Epithelial cell of esophagus (primary cell): ENCODE measurements at places on chromosomes 6 and 20.

DNA sequence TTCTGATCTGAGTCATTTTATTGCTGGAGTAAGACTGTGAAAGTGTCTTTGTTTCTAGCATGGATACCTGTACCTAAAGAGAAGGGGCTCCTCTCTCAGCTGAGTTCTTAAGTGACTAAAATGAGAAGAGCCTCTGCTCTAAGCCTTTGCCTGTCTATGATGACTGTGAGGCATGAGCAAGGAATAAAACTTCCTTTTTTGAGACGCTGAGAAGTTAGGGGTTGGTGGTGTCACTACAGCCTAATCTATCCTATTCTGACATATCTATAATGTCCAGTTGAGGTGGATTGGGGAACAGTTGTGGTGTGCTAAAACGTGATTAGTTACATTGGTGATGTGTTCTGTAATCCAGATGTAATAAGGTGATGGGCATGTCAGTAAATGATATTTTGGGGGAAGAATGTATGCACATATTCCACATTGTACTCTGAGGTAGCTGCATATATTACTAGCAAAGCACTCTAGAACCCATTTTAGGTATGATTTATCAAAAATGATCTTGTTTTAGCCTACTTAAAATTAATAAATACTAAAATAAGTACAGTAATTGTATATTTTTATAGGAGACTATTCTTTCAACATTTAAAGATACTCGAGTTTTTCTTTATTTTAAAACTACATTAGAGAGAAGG lies 18.1 kb downstream of the ADGRB3 start:
- no peak for DNase-seq

DNA sequence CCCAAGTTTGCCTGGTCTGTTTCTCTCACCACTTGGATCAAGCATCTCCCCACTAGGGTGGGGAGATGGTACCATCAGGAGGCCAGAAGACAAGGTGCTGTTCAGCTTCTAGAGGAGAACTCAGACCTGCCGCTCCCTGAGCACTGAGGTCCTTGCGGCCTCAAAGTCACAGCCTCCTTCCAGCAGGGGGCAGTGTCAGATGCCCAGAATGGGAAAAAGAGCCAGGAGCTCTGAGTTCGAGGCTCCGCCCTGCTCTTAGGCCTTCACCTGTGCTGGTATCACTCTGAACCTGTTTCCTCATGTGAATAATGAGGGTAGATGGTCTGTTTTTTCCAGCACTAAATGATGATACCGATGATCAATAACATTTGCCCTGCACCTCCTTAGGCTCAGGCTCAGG lies 68.7 kb downstream of the TOX2 start:
- no peak for DNase-seq

- no peak for DNase-seq
Measured at GRCh38 chr6:130136798-130137197, 86.0 kb downstream of the SAMD3 start.

DNA sequence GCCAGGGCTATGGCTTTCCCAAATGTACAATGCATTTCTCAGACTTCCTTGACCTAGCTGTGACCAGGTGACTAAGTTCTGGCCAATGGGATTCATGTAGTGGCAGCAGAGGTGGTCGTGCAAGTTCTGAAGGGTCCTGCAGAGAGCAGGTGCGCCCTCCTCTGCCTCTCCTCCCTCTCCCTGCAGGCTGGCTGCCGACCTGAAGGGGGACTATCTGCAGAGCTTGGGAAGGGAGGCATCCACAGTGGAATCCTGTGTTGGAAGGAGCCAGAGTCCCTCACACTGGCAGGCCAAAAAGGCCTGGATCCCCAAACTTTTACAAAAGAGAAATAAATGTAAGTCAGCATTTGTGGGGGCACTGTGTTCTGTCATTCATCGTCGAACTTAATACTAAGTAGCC lies 66.6 kb downstream of the CDH26 start:
- DNase-seq: no peak

DNA sequence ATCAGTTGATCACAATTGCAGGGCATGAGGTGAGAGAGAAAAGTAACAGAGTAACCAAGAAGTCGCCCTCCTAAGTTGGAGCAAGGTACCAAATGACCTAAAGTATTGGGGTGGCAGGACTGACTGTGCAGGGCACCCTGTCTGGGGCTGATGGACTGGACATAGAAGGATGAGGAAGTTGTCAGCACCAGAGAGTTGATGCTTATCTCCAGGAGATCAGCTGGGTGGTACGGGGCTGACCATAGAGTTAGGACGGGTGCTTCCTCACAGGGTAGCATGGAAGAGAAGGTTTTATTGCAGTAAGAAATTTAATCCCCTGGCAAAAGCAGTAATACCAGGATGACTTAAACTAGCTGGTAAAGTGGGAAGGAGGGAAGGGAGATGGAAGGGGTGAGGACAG lies 66.7 kb downstream of the TMEM170B start:
- DNase-seq: no peak

DNA sequence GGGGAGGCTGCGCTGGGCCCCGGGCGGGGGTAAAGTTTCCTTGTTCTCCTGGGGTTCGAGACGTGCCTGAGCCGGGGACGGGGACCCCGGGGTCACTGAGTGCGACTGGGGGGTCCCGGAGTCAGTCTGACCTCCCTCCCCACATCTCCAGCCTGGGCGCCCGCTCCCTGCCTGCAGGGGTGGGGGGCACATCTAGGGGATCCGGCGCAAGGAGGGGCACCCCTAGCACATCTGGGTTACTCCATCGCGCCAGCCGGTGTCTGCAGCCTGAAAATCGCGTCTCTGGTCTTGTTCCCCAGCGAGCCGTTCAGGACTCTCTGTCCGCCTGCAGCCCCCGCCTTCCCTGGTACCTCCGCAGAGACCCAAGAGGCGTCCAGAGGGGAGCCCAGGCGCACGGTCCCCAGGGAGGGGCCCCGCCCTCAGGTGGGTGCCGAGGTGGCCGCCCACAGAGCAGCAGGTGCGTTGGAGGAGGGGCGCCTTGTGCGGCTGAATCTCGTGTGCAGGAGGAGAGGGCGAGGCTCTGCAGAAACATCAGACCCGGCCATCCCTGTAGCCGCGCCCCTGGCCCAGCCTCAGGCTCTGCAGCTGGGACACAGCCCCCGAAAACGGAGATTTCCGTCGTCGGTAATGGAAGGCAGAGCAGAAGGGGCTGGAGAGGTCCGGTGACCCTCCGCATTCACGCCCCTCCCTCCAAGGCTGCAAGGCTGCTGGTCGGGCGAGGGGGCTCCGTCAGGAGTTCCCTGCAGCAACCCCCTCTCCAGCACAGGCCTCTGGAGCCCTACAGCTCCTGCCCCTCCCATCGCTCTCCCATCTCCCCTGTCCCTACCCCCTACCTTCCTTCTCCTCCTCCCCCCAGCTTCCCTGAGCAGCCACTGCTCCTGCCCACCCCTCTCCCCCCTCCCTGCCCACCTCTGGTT lies 628 bp upstream of the CHRNA4 start:
- no peak for DNase-seq

- no peak for DNase-seq
Measured at GRCh38 chr20:12289465-12289864, 371.8 kb downstream of the BTBD3 start.

DNA sequence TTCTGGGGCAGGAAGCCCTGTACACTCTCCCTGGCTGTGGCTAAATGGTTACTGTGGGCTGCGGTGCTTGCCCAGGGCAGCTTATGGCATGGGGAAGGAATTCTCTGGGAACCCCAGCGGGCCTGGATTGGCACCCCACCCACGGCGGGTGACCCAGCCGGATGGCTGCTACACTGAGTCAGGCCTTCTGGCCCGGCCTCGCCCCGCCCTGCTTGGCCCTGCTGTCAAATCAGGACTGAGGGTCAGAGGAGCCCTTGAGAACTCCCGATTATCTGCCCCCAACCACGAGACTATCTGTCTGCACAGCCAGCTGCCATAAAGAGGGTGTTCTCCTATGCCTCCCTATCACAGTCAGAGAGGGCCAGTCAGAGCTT lies 7.3 kb upstream of the ITPR3 start:
- peak; percentile 79 for DNase-seq

GRCh38 chr6:86959656-86960055 lies 22.3 kb downstream of the HTR1E start:
- DNase-seq: no peak
